ENCODE measurements at places on chromosomes 3 and 15.

GRCh38 chr3:86793786-86794185, 197.2 kb downstream of the VGLL3 start:
- no peak for DNase-seq

DNA sequence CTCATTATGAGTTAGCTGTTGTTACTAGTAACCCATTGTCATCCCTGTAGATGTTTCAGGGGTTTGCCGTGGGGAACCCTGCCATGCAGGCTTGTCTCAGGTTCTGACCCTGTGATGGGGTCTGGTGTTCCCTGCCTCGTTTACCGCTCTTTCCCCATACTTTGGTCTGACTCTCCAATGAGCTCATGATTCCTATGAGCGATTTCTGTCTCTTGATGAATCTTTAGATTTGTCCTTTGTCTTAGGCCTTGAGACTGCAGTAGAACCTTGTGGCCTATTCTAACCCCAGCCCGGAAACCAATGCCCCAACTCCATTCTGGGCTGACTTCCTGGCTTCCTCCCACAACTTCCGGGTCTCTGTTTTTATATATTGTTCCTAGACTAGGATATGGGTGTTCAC, 11.3 kb upstream of the IQGAP1 start:
- DNase-seq = peak; percentile 51

DNA sequence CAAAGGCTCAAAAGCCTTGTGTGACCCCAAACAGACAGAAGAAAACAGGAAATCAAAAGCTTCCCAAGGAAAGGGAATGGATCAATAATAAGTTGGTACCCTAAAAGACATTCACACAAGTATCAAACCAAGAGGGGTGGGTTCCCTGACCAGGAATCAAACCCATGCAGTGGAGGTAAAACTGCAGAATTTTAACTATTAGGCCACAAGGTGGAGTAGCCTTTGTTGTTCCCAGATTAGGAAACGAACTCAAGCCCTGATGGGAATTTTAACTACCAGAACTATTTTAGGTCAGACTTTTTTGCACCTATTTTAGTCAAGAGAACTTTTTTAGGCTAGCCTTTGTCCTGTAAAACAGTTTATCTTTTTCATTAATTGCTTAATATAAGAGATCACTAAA, 31.4 kb downstream of the SETMAR start:
- DNase-seq = no peak

GRCh38 chr3:87771337-87772192, 287.2 kb downstream of the CGGBP1 start:
- peak; percentile 22 for DNase-seq

DNA sequence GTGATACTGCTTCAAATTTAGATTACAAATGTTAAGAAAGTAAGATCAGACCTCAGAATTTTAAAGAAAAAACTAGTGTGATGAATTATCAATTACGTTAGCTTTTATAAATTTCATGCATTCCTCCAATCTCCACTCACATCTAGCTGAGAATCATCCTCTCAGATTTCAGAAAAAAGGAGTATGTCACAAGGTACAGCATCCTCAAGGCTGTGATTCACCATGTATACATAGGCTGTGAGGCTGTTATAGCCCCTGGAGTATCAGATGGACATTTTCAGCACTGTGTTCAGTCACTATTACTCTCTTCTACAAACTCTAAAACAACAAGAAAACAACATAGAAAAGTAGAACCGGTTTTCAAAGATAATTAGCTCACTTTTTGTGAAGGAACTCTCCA, 214.4 kb downstream of the PCCB start:
- DNase-seq = no peak

- no peak for DNase-seq
These were observed 37.0 kb downstream of the RASA2 start for GRCh38 chr3:141523615-141524375.

All from activated CD4-positive, alpha-beta T cell treated with anti-CD3 and anti-CD28 coated beads, Interleukin-2, amount 50 U/mL, for 1 hour (primary cell).